ENCODE measurements at places on chromosomes 2 and 18.

GRCh38 chr18:59345556-59345955 lies 13.5 kb downstream of the LMAN1 start:
- no peak for DNase-seq

DNA sequence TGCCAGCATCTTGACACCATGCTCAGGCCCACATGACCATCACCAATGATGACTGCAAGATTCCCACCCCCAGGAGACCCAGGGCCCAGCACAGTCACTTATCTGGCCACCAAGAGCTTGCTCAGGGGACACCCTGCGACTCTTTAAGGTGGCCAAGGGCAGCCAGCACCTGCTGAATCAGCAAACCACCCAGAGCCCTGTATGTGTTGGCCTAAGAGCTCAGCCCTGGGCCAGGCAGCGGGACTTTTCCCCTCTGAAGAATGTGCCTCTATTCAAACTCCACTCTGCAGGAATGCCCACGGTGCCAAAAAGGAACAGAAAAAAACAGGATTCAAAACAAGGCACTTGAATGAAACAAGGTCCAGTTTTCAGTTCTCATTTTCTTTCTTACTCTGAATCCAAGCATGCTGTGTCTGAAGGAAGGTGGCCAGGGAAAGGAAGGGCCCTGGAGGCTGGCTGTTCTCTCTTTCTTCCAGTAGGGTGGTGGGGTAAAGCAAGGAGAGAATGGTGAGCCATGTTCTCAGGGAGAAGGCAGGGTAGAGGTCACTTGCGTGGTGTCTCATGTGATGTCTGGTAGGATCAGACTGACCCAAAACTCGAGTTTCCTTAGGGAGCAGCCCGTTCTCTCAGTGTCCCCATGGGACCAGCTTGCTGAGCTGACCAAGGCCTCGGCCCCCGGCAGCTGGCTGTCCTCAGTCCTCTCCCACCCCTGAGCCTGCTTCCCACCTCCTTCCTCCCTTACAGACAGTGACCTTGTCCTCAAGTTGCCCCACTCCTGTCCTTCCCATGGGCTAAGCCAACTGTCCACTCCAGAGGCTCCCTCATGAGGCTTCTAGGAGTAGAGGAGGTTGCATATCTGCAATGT lies 150.0 kb downstream of the RNF152 start:
- no peak for DNase-seq

DNA sequence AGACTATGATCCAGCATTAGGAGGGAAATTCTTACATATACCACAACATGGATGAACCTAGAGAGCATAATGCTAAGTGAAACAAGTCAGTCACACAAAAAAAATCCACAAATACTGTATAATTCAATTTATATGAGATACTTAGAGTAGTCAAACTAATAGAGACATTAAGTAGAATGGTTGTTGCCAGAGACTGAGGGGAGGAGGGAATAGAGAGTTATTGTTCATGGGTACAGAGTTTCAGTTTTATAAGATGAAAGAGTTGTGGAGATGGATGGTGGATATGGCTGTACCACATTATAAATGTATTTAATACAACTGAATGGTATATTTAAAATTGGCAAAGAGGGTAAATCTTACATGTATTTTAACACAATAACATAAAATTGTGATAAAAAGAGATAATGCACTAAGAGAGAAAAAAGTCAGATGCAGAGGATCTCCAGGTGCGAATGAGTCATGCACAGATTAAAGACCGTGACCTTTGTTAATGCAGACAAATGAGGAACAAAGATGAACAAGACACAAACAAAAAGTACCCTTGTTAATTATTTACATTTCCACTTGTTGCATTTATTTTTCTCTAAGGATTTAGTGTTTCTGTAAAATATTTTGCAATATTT lies 541.7 kb upstream of the MEX3C start:
- no peak for DNase-seq

GRCh38 chr2:215693999-215694580 lies 258.2 kb upstream of the FN1 start:
- no peak for DNase-seq

GRCh38 chr2:200810998-200811332 lies 745 bp upstream of the BZW1 start:
- DNase-seq = no peak

- no peak for DNase-seq
Observed at GRCh38 chr2:29113891-29114321, 1.3 kb upstream of the CLIP4 start.

- no peak for DNase-seq
Observed at GRCh38 chr2:187612857-187613256, 58.6 kb upstream of the TFPI start.

DNA sequence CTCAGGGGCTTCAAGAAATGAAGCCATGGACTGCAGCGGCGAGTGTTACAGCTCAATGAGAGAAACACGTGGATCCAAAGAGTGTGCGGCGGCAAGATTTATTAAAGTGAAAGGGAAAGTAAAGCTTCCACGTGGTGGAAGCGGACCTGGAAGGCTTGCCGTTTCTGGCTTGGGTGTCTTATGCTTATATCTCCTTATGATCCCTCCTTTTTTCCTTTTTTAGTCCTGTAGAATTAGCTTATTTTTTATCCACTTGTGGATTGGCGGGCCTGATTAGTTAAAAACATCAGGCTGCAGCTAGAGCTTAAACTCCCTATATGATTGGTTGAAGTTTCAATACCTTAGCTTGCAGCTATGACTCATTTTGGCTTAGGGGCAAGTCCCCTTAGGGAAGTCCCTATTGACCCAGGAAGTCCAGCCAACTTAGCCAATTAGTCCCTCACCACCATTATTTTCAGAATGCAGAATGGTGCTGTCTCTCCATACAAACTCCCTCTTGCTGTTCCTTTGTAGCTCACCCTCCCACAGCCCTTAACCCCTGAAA lies 11.6 kb upstream of the HNMT start:
- DNase-seq = no peak

DNA sequence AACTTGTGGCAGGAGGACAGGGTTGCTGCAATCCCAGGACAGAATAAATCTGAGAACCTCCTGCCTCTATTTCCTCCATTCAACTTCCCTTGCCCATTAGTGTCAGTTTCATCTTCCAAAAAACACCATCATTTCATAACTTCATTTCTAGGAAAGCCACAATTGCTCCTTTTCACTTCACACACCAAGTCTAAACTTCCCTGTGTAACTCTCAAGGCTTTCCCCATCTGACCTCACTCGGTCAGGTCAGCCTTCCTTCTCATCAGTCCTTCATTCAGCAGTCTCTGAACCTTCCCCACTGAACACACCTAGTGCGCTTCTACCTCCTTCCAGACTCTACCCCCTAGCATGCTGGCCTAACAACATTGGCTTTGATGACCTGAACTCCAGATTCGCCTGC lies 35.8 kb downstream of the TCF7L1 start:
- no peak for DNase-seq

DNA sequence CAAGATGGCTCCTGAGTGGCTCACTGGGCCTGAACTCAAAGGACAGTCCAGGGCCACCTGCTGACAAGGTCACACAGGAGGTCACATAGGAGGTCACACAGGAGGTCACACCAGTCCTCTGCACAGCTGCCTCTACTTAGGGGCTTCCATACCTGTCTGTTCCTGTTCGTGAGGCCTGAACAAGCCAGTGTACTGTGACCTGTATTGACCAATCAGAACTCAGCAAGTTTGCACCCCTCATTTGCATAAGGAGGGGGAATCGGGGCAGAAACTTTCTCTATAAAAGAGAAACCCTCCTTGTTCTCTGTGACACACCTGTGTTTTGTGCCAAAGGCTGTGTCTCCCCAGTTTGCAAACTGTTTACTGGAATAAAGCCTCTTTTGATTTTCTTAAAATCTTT lies 478.9 kb downstream of the EIPR1 start:
- DNase-seq = no peak

GRCh38 chr2:46552079-46552478 lies 72.7 kb downstream of the TMEM247 start:
- DNase-seq = no peak

DNA sequence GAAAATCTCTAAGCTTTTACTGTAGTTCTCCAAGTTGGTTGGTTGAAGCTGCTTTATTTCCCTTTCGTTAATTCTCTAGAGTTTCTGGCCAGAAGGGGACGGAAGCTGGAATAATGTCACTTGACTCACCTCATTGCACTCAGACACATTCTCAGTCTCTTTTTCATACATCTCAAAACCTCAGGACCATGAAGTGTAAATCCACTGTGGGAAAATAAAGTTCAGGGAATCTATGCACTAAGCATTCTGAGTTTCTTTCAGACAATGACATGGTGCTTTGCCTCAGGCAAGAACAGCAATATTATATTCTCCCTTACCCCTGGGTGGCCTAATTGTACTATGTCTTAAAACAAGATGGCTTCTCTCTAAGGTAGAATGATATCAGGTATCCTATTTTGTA lies 167.8 kb downstream of the PRPF40A start:
- DNase-seq = no peak

Measured in central memory CD4-positive, alpha-beta T cell (primary cell).